Right forelimb (tissue), 1 donor: ENCODE measurements at places on chromosomes 12 and 14.

DNA sequence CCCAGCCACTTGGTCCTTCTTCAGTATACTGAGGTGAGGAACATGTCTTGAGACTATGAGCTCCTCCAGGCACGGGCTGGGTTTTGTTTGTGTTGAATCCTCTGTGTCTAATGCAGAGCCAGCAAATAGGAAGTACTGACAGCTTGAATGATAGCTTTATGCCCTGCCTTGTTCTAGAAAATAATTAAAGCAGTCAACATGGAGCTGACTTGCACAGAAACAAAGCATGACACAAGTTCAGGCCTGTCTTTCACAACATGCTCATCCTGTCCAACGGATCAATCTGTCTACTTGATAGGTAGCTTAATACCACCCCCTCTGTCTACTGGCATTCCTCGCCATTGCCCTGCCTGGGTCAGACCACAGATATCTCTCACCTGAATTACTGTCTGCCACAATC lies 140.9 kb downstream of the ESRRB start:
- DNase-seq = no peak

DNA sequence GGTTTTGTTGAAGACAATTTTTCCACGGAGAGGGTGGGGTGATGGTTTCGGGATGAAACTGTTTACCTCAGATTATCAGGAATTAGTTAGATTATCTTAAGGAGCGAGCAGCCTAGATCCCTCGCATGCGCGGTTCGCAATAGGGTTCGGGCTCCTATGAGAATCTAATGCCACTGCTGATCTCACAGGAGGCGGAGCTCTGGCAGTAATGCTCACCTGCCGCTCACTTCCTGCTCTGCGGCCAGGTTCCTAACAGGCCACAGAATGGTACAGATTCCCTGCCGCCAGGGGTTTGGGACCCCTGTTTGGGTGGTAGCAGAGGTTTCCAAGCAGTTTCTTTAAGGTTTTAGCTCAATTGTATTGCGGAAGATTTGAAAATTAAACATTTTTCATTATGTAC lies 439.8 kb upstream of the OR4E1 start:
- DNase-seq = no peak

DNA sequence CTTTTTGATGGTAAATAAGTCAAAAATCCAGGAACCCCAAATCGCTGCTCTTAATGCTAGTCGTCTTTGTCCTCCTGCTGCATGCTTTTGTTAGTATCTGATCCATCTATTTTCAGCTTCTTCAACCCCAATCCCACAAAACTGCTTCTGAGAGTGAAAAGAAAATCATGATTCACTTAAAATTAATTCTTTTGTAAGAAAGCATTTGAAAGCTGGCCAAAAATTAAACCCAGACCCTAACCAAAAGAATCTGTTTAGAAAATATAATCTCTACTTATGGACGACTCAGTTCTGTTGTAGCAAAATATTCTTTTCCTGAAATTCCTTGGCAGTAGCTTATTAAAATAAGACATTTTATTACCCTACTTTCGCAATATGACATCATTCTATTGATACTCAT lies 443.6 kb upstream of the SYT1 start:
- no peak for DNase-seq

GRCh38 chr14:100371773-100372172 lies 48.6 kb downstream of the SLC25A47 start:
- no peak for DNase-seq

- no peak for DNase-seq
These were observed 104.3 kb downstream of the SLC16A7 start for GRCh38 chr12:59700153-59700450.

- DNase-seq = no peak
These were observed 26.9 kb downstream of the ZFC3H1 start for GRCh38 chr12:71636704-71637115.

DNA sequence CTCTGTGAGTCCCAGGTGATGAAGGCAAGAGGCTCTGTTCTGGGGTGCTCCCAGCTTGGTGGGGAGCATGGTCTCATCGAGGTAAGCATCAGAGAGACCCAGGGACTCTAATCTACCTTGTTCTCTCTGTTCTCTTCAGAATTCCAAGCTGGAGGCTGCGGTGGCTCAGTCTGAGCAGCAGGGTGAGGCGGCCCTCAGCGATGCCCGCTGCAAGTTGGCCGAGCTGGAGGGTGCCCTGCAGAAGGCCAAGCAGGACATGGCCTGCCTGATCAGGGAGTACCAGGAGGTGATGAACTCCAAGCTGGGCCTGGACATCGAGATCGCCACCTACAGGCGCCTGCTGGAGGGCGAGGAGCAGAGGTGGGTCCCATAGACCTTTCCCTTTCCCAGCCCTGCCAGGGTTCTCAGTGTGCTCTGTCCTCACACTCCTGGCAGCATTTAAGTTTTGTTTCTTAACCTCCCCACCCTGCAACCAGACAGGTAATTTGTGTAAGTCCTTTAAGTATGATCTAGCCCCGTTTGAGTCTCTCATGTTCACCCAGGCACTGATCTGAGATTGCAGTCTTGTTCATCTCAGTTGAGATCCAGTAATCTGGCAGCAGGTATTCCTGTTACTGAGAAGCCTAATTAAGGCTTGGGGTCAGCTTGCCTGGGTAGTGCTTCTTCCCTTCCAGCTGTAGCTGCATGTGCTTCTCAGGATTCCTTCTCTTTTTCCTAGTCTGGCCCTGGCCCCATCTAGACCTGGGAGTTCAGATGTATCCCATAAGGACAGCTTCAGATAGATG lies 14.8 kb upstream of the KRT81 start:
- DNase-seq = no peak

- peak; percentile 95 for DNase-seq
These were observed at the start of gene THTPA for GRCh38 chr14:23555882-23556699. TSS of gene THTPA (plus strand) at chr14:23556271. CDS start at chr14:23556758, 487 bp downstream.
